ENCODE measurements at places on chromosomes 6 and 20.

- no peak for DNase-seq
Observed at GRCh38 chr6:77092971-77093370, 370.3 kb downstream of the HTR1B start.

DNA sequence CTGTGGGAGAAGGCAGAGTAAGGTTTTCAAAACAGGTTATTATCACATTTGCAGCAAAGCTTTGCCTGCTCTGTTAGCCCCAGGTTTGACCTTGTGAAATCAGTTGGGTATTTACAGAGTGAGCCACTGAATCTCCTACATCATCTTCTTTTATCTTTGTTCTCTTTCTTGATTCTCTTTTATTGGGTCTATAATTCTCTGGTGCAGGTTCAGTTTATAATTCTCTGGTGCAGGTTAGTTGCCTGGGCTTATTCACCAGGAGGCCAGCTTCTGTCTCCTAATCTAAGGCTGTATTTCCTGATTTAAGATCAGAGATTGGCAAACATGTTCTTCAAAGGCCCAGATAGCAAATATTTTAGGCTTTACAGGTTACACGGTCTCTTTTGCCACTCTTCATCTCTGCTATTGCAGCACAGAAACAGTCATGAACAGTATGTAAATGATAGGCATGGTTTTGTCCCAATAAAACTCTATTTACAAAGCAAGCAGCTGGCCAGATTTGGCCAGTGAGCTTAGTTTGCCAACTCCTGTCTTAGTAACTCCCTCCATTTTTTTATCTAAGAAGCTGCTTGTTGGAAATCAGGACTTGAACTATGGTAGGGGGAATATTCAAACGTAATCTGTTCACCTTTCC is 205.0 kb upstream of the RIMS1 start:
- DNase-seq = no peak

GRCh38 chr6:127058027-127058426 is 60.4 kb upstream of the RSPO3 start:
- no peak for DNase-seq

DNA sequence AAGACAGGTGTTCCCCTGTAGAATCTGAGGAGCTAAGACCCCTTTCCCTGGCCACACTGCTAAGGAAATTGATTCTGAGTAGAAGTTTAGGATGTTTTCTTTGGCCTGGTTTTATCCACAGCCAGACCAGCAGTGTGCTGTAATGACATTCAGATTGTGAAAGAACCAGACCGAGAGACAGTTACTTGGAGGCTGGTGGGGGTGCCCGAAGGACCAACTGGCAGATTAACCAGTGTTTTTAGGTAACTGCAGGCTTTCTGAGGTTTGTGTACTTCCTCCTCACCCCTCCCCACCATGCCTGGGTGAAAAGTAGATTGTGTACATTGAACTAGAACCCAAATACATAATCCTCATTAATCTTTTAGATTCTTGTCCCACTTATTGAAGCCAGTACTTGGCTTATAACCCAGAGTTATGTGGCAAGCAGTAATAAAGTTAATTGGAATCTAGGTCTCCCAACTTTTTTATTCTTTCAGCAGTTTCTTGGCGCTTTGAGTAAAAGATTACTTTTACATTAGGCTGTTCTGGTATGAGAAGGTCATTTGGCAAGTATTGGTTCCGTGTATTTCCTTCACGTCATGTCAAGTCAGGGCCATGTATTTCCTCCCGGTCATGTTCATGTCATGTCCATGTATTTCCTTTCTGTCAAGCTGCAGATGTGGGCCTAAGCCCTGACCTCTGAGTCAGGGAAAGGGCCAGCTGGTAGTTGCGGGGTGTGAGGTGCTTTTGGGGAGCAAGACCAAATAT is 93.7 kb downstream of the TCP11 start:
- no peak for DNase-seq

DNA sequence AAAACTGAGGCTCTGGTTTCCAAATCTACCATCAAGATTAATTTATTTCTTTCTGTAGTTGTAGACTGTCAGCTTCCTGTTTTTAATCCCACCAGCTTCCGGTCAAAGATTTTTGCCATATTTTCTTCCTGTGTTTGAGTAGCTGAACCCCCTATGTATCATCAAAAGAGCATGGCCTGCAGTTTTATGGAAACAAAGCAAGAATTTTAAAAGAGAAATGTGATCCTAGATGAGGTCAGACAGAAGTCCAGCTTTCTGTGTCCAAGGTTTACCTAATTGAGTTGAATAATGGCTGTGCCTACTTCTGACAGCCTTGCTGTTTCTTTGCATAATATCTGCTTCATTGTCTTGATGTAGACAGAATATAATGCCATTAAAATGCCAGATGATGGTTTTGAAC is 163.7 kb downstream of the CARMIL1 start:
- no peak for DNase-seq

DNA sequence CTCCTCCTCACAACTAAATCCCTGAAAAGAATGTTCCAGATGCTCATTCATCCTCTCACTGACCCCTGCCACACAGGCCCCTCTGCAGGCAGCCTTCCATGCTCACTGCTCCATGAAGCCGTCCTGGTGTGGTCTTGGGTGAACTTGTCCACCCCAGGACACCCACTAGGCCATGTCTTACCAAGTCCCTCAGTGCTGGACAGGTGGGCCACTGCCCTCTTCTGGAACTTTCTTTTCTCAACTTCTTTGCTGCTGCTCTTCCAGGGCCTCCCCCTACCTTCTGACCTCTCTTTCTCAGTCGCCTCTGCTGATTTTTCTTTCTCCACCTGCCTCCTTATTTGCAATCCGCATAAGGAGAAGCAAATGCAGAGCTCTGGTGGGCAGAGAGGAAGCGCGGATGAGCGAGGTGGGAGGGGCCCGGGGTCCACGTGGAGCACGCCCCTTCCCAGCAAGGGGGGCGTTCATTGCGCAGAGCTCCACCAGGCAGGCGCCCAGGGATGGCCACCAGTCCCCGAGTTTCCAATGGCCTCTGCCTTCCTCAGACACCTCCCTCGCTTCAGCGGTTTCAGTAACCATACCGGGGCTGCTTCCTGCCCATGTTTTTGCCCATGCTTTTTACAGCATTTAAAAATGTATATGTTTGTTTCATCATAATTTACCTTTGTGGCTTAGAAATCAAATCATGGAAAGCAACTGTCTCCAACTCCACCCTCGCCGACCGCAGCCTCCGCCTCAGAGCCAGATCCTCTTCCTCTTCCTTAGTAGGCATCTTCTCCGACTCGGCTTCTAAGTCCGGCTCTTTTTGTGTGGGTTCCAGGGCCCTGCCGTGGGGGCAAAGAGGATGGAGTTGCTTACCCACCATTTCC is 129.6 kb downstream of the ZDHHC14 start:
- no peak for DNase-seq

- DNase-seq = no peak
Observed at GRCh38 chr6:83879746-83880145, 20.3 kb downstream of the CYB5R4 start.

Data from RPMI8226 (cell line).